NCI-H774 (cell line): ENCODE measurements at places on chromosomes 5 and 9.

- DNase-seq, result no peak
Measured at GRCh38 chr5:91212714-91213092, 170.4 kb downstream of the ARRDC3 start.

DNA sequence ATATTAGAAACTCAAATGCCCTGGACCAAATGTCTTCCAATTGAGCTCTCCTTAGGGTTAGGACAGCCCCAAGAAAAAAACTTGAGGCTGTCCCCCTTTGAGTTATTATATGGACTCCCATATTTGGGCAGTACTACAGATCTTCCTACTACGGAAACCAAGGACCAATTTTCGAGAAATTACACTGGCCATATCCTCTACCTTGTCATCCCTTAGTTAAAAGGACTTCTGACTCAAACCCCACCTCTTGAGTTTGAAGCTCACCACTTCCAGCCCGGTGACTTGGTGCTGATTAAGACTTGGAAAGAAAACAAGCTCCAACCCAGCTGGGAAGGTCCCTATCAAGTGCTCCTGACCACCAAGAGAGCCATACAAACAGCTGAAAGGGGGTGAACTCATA lies 497.0 kb upstream of the GRAMD2B start:
- DNase-seq, result no peak

DNA sequence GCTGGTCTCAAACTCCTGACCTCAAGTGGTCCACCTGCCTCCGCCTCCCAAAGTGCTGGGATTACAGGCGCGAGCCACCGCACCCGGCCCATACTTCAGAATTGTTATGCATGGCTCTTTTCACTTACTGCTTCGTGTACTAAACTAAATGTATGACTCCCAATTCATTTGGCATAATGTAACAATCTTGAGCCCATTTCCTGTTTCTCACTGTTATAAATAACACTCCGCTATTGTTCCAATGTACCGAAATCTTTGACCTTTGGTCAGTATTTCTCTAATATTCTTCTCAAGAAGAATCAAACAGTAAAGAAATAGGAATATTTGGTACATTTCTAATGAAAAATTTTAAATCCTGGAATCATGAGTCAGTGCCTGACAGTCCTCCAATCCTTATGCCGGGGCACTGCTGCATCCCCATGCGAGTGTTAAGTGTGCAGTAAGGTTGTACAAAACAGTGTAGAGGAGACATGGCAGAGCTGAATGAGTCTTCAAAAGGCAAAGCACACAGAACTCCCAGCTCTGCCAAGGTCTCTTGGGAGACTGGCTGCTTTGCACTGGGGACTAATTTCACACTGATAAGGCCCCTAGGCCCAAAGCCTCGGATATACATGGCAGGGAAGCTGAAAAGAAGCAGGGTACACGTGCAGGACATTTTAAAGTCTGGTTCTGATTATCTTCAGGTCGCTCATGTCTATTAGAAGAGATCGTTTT lies 58.4 kb downstream of the HABP4 start:
- no peak for DNase-seq

DNA sequence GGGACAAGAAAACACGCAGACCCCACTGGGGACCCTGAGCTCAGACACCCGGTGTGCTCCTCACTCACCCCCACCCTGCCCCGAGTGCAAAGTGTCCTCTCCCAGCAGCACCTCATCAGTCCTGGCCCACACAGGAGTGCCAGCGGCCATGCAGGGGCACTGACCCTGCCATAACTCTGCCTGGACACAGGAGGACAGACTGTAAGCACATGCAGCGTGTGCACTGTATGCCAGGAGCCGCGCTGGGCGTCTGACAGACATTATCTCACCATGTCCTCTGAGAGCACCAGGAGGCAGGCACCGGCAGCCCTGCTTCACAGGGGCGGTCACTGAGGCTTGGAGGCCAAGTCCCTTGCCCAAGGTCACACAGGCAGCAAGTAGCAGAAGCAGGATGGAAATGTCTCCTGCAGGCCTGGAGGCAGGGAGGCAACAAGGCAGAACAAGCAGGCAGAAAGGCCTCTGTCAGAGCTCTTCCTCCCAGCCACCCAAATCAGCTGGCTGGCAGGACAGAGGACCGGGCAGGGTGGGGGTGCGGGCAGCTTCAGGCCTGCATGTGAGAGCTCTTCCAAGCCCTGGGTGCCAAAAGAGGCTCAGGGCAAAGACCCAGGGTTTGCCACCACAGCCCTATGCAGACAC lies 8.4 kb downstream of the EEIG1 start:
- no peak for DNase-seq

DNA sequence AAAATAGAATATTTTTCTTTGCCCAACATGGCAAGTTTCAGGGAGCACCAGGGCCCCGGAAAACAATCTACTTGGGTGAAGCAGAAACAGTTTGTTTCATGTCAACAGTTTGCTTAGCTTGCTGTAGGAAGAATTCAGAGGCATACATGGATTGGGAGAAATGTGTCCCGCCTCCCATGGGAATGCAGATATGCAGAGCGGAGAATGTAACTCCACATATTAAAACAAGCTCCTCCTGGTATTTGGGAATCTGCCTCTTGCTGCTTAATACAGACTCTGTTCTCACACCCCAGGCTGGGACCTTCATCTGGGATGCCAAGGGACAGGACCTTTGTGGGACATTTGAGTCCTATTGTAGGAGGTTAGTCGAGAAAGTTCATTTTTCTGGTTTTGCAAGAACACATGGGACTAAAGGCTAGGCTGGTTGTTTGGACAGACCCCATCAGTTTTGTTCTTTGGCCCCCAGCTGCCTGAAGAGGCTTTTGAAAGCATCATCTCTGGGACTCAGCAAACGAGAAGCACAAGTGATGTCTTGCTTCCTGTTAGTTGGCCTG lies 220.5 kb upstream of the ADRA1B start:
- no peak for DNase-seq

- no peak for DNase-seq
Measured at GRCh38 chr5:120405286-120405864, 58.7 kb upstream of the PRR16 start.

DNA sequence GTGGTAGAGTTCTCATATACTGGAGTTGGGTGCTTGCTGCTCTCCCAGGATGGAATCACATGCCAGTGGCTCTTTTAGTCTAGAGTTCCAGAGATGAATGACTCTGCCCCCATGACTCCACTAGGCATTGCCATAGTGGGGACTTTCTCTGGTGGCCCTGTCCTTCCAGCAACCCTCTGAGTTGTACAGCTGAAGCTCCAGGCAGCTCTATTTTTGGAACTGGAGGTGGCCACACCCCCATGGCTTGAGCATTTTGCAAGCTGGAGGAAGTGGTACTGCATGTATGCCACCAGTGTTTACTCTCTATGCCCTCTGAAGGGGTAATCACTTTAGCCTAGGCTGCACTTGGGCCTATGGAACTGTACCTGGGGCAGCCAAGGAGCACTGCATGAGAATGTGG lies 112.6 kb downstream of the RANBP17 start:
- DNase-seq, result no peak

GRCh38 chr5:180332861-180333260 lies 20.3 kb downstream of the GFPT2 start:
- no peak for DNase-seq

GRCh38 chr5:28967848-28968247 lies 1929.5 kb upstream of the CDH9 start:
- DNase-seq, result no peak

DNA sequence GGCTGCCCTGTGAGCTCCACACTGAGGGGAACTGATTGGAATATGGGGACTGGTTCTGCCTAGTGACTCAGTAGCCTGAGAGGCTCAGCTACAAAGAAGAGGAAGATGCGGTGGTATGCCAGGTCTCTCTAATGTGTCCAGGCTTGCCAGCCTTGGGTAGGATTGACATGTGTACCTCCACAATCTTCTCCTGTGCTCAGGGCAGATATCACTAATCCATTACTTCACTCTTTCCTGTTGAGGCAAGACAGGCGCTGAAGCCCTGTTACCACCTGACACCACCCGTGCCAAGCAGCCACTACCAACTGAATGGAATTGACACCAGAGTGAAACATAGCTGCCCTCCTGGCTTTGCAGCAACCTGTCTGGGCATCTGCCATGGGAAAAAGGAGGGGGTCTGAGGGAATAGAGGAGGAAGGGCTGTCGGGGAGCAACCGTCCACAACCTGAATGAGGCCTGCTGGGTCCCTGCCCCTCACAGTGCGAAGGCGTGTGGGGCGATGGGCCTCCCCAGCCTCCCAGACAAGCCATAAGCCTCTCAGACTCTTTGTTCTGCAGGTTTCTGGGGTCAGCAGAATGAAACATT lies 114.7 kb upstream of the CXCL14 start:
- no peak for DNase-seq
